Heart left ventricle (tissue), 16 donors: ENCODE measurements at places on chromosomes 16 and 17. TPM values are rescaled to one million over a fixed set of nuclear protein-coding genes. Genes with fewer than 3 reads are reported as not detected.

GRCh38 chr16:11151156-11151884 is 104.7 kb downstream of the SOCS1 start:
- no peak for DNase-seq

DNA sequence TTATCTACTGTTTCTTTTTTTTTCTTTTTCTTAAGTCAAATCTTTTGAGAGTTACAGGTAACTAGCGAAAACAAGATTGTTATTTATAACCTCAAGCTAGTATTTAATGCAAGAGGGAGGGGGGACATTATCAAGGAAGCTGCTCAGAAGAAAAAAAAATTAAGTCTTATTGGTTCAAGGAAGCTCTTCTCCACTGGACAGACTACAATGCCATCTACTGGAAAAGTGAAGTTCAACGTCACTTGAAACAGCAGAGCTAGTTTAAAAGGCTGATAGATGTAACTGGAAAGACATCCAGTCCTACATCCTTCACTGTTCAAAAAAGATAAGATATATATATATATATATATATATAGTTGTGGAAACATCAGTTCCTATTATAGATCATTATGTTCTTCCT is 418.0 kb upstream of the PSMD7 start:
- no peak for DNase-seq

- no peak for DNase-seq
These were observed 39.3 kb upstream of the TAC4 start for GRCh38 chr17:49887086-49887743.

Gene C16orf74
- 0.53 TPM for polyA plus RNA-seq

GRCh38 chr17:82552580-82552979 is 33.0 kb downstream of the FOXK2 start:
- no peak for DNase-seq

GRCh38 chr17:6027342-6028024 is 42.7 kb upstream of the WSCD1 start:
- DNase-seq, result no peak

- no peak for DNase-seq
These were observed 15.4 kb upstream of the MYO18A start for GRCh38 chr17:29195465-29196081.

Gene RRAD
- polyA plus RNA-seq, result 277 TPM

DNA sequence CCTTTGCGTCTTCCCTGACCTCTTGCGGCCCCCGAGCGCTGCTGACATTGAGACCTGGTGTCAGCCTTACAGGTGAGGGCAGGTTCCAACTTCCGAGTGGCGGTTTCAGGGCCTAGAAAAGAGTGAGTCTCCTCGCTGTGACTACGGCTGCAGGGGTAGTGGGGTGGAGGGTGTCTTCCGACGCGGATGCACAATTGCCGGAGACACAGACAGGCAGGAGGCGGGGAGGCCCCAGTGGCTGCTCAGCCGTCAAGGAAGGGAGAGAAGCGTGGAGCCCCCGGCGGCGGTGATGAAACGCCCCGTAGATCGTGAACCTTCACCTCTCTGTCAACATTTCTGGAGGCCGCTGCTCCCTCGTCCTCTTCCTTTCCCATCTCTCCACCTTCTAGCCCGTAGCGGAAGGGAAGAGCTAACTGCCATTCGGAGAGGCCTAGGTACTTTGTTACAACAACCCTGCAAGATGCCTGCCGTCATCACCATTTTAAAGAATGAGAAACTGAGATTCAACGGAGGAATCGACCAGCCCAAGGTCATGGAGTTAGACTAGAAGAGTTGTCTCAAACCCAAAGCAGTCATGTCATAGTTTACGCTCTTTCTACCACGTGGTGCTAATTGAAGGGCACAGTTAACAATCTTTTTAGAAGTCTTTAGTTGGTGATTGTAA is 485 bp downstream of the DNAJA3 start:
- no peak for DNase-seq

GRCh38 chr16:88686062-88686438 is 257 bp downstream of the SNAI3 start:
- no peak for DNase-seq
